NCI-H1092 (cell line): ENCODE measurements at places on chromosomes 5 and 9.

DNA sequence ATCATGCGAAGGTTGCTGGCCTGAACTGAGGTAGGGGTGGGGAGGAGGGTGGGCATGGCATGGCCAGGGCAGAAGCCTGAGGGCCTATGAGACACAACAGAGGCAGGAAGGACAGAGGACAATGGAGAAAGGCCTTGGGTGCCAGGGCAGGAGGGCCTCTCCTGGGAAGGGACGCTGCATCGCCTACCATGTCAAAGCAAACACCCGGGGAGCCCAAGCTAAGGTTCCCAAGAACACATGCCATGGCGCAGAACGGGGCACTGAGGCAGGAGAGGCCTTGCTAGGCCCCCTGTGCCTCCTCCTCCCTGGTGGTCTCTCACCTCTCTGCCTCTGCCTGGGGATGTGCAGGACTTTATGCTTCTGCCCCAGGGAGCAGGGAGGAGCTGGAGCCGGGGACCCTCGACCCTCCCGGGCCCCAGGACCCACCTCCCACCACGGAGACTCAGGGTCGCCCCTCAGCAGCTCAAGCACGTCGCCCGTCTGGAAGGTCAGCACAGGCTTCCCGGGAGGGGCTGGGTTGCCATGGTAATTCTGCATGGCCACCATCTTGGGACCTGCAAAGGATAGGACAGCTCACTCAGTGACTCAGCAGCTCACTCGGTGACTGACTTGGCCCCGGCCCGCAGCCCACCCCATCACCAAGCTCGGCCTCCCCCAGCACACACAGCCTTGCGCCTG is 40.3 kb upstream of the SARDH start:
- no peak for DNase-seq

GRCh38 chr5:10935536-10935935 is 174.5 kb upstream of the DAP start:
- no peak for DNase-seq

DNA sequence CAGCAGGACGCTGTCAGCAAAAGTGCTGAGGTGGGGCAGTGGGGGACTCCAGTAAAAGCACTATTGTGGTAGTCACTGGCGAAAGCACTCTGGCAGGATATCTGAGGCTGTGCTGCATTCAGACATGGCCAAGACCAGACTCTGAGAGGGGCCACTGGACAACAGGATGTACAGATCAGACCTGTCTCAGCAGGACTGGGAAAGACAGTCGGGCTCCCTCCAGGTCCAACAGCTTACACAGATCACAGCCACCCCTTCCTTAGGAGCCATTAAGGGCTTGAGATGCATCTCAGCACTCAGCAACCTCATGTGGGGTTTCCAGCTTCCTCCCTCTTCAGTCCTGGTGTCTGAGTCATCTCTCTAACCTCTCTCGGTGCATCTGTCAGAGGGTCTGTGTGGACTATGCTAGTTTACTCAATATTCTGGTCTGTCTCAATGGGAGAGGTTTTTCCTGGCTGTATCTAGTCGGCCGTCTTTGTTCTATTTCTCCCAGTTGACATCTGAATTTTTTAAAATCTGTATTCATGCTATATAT is 154.5 kb downstream of the CWC27 start:
- no peak for DNase-seq

- no peak for DNase-seq
Observed at GRCh38 chr9:15725953-15726352, 173.1 kb downstream of the CCDC171 start.

- no peak for DNase-seq
Observed at GRCh38 chr5:56518820-56519219, 285.7 kb upstream of the ANKRD55 start.

- DNase-seq: no peak
Observed at GRCh38 chr5:99068944-99069650, 140.3 kb upstream of the CHD1 start.

- no peak for DNase-seq
Observed at GRCh38 chr5:56607551-56607950, 207.8 kb upstream of the MAP3K1 start.

- DNase-seq: no peak
Observed at GRCh38 chr5:51278539-51278938, 104.7 kb upstream of the ISL1 start.

DNA sequence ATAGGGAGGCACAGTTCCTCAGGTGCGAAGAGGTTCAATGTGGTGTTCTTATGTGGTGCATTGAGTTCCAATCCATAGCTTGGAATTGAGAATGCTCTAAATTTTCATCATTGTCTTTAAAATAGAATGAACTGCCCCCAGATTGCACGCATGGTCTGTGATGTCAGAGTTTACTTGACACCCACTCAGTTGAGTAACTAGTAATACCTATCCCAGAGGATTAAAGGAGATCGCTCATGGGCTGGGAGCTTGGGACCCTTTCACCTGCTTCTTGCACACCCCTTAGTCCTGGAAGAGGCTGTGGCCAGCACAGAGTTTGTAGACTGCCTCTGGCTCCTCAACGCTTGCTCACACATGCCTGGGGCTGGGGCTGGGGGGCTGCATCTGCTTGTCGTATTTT is 95.1 kb upstream of the OTULINL start:
- no peak for DNase-seq

DNA sequence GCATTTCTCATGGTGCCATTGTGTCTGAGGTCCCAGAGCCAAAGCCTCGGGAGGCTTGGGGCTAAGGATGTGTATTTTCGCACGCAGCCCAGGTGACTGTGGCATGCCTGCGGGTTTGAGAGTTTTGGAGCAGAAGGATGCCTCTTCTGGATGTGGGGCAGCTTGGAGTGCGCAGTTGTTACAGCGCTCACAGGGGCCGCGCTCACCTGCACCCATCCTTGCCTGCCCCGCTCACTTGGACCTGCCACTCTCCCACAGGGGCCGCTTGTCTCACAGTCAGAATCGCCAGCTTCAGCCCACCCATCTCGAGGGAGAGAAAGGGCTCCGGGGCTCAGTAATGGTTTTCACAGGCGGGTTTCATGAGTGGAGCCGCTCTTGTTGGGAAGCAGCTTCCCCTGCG is 132.9 kb downstream of the MVB12B start:
- DNase-seq: no peak

GRCh38 chr5:2111569-2112105 is 228.9 kb upstream of the IRX4 start:
- no peak for DNase-seq

GRCh38 chr9:131837316-131837715 is 97.4 kb upstream of the RAPGEF1 start:
- DNase-seq: peak; percentile 17

DNA sequence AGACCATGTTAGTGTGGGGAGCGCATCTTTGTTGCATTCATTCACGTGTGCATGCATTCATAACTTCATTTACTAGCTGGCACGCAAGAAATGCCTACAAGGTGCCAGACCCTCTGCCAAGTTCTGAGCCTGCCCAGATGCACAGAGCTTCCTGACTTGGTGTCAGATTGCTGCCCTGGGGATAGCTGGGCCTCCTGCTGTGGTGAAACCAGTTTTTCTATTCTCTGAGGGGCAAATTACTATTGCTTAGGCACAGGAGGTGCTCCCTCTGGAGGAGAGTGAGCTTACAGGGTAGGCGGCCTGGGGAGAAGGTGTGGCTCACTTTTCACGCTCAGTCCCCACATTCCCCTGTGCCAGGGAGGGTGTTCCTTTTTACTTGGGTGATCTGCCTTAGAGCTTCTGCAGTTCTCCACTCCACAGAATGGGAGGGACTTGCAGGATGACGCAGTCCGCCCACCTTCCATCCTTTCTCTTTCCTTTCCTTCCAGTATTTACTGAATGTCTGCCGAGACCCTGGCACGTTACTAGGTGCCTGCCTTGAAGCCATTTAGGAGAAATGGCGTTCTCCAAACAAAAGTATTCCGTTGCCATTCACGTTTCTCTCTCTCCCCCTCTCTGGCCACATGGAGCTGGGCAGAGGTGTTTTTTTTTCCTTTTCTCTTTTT is 27.9 kb upstream of the CTNNA1 start:
- no peak for DNase-seq

DNA sequence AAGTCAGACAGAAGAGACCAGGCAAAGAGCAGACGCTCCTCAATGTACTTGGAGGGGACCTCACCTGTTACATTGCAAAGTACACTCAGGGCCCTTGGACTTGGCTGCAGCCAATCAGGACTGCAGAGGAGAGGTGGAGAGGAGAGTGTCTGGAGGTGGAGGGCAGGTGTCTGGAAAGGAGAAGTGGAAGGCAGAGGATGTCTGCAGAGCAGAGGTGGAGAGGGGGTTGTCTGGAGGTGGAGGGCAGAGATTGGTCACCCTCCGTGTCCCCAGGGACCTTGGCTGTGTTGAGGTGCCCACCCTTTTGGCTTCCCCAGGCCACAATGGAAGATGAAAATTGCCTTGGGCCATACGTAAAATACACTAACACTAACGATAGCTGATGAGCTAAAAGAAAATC is 241.3 kb upstream of the IRX2 start:
- no peak for DNase-seq

- no peak for DNase-seq
Observed at GRCh38 chr5:65820373-65820772, 98.4 kb downstream of the NLN start.

DNA sequence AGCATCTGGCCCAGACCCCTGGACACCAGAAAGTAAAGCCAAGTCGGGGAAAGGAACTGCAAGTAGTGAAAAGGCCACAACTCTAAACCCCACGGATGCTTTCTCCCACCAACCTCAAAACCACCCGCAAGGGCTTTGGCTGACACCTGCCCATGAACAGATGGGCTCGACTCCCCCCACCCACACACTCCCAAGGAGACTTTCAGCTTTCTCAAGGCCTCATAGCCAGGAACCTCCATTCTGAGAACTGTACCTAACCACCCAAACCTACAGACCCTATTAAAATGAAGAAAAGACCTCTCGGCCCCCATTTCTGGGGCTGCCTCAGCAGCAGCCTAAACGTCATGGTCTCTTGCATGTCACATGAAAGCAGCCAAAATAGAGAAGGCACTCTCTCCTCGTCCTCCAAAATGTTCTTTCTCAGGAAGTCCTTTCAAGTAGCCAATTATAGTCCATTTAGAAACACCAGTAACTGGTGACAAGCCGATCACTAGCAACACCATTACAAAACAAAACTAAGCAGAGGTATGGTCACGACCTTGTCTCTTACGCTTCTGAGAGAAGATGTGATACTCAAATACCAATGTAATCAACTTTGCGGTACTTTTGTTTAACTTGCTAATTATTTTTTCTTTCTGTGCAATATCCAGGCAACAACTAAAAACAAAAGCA is 2.9 kb downstream of the B4GALT1 start:
- DNase-seq: no peak

- no peak for DNase-seq
Observed at GRCh38 chr5:134462047-134462575, 50.4 kb upstream of the CDKN2AIPNL start.

DNA sequence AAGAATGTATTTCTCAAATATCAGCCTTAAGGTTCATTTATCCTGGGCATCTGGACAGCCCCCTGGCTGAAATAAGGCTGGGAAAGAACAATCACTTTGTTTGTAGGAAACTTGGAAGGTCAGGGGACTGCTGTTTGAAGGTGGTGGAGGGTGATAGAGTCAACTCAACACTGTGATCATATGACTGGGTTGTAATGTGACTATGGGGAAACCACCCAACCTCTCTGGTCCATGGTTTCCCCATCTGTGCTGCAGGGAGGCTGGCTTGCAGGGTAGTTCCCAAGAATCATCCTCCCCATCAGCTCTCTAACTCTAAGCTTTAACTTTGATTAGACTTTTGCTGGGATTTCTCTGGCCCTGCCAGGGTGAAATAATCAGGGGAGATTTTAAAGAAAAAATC is 10.0 kb downstream of the INSYN2B start:
- DNase-seq: no peak
